Activated CD4-positive, alpha-beta memory T cell treated with anti-CD3 and anti-CD28 coated beads for 36 hours (primary cell): ENCODE measurements at places on chromosomes 2 and 18.

DNA sequence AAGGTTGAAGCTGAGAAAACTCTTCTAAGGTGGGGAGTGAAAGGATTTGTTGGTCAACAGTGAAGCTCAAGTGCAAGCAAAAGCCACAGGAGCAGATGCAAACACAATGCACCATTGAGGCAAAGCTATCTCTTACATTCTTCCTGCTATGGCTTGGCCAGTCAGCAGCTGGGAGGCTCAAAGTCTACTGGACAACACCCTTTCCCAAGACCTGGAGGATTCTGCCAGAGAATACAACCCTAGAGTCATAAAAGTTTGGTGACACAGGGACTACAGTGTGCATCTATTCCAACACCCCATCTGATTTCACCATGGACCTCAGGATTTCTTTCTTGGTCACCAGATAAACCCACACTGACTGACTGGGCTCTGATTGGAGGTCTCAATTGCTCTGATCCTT, 342.0 kb downstream of the HRH4 start:
- no peak for DNase-seq

DNA sequence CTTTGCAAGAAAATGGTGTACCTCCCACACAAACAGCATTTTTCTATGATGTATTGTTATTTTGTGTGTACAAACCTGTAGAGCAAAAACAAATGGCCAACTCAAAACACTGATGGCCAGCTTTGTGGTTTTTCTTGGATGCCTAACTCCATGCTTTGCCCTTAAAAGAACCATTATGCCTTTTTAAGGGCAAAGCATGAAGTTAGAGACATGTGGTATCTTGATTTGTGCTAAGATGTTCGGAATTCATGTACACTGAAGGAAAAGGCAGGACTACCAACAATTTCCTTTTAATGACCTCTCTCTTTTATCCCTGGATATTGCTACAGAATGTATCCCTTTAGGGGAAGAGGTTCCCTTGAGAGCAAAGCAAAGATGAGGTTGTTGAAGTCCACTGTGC, 273.6 kb downstream of the SCG2 start:
- no peak for DNase-seq

DNA sequence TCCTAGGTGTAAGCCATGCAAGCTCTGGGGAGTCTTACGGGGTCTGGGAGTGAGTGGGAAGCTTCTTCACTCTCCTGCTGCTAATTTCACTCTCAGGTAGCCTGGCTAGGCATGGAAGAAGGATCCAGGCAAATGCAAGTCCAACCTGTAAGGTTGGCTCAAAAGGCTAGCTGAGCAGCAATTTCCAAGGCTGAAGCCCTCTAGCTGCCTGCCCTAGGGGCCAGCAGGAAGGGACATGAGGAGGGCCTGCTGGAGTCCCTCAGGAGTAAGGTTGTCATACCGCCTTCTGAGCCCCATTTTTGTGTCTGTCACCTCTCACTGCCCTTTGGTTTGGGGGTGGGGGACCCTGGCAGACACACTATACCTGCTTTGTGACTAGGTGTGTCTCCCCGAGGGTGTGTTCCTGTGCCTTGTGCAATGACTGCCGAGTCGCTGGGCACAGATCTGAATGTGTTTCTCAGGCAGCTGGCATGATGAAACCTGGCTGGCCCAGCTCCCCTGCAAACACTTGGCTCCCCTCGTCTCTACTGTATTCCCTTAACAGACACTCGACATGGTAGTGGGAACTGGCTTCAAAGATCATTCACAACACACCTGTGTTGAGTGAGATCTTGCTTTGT, 123.9 kb upstream of the FAM136A start:
- DNase-seq, result no peak

GRCh38 chr2:51071191-51071590, 39.3 kb upstream of the NRXN1 start:
- no peak for DNase-seq

DNA sequence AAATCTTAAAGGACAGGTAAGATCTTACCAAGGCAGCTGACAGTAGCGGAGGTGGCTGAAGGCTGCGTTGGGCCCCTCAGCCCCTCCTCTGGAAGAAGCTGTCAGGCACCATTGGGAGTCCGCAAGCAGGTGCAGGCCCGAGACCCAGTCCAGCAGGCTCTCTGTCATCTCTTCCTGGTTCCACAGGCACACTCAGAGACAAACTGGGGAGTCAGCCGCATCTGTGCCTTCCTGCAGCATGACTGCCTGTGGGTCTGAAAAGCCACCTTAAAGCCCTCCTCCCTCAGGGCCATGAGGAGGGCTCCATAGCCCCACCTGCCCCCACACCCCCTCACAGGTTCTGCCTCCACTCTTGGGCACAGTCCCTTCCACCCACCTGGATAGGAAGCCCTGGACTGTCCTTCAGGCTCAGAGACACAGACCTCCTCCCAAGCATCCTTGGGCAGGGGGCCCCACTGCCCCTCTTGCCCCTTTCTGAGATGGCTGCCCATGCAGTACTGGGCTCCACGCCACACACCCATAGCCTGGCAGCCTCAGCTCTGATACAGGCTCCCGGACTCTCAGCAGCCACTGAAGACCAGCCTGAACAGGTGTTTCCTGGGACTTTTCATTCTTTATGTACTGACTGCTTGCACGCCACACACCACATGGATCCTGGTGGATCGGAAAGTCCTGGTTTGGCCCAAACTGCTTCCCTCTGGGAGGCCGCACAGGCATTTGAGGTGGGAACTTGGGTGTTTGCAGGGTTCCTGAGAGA, 239.8 kb downstream of the SEPTIN10 start:
- no peak for DNase-seq

DNA sequence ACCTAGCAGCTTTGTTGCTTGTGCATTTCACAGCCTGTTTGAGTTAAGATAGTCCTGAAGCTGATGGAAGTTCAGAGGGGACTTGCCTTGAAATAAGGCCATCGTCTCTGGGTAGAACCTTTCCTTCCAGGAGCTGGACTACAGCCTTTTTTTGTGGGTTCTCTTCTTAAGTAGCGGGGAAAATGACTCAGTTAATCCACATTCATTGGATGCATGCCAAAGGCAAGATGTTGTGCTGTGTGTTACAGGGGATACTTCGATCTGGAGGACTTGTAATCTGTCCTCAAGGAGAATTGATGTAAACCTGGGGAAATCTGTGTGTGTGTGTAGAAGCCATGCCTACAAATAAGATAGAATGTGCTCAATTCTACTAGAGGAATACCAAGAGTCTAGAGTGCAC, 46.8 kb downstream of the RPIA start:
- no peak for DNase-seq
